T-helper 2 cell (primary cell): ENCODE measurements at places on chromosomes 2 and 18.

DNA sequence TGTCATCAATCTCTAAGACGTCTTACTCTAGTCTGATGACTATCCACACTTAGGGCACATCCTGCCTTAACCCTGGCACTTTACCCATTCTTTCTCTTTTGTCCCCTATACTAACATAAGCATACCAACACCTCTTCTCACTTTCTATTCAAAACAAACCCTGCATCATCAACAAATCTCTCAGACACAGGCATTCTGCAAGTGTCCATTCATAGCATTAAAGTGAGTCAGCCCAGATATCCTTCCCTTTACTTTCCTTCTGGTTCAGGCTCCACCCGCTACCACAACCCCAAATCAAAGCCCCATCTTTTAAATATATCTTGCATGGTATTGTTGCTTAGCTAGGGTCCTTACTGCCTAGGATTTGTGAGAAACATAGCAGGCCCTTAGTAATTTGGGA lies 3.8 kb downstream of the GRB14 start:
- DNase-seq = no peak

- DNase-seq = peak; percentile 18
These were observed 815 bp downstream of the GMCL1 start for GRCh38 chr2:69830045-69830905.

- no peak for DNase-seq
These were observed 601.8 kb upstream of the ID2 start for GRCh38 chr2:8080063-8080462.

DNA sequence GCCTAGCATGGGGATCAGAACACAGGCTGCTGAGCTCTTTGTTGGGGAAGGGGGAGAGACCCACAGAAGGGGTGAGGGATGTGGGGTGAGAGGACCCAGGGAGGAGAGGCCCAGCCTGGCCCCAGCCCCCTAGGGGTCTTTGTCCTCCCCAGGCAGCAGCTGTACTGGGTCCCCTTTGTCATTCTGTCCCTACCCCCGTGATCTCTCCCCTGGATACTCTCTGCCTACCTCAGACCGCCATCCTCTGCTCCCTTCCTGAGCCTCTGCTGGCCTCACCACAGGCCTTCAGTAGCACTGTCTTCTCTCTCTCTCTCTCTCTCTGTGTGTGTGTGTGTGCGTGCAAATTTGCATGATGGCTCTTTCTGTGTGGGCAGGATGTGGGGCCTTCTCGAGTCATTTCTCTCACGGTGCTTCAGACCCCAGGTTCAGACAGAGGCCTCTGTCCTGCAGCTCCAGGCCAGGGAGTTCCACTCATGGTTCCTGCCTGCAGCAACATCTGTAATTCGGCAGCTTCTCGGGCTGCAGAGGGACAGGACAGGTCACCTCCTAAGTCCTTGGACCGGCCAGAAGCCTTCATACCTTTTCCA lies 1.4 kb downstream of the PSD4 start:
- DNase-seq = no peak

- DNase-seq = no peak
These were observed 50.1 kb downstream of the CD226 start for GRCh38 chr18:69897397-69898108.

DNA sequence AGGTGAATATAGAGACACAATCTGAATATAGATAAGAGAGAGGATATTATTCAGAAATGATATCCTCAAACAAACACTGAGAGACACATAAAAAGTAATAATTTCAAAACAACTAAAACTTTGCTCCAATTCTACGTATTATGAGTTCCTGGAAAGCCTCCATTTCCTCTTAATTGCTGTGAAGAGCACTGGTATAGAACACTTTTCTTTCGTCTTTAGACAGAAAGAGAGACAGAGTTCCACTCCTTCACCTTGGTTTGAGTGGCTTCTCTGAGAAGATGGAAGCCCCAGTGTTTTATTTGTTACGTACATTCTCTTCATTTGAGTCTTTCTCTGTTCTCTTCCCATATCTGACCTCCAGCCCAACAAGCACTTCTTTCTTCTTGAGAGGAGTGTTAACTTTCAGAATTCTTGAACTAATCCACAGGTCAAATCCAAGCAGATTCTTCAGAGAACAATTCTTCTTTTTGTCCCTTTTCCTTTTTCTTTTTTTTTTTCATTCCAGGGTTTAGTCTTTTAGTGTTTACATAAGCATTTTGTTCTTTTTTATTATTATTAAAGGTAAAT lies 6.4 kb upstream of the PIK3C3 start:
- no peak for DNase-seq

DNA sequence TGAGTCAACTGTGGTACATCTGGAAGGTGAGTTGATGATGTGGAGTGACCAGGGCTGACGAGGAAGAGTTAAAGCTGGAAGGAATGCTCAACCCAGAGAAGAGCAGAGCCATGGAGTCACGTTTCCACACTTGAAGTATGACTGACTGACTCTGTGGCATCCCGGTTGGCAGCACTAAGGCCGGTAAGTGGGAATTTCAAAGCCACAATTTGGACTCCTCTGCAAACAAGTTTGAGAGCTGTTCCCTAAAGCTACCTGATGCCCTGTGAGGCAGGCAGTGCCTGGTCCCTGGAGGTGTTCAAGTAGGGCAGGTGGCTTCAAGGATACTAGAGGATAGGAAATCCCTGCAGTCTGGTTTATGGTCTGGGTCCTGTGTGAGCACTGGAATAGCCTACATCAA lies 69.3 kb upstream of the ITGB6 start:
- no peak for DNase-seq

GRCh38 chr2:7264791-7265190 lies 347.6 kb downstream of the RNF144A start:
- DNase-seq = no peak

- peak; percentile 68 for DNase-seq
These were observed 6.6 kb downstream of the NMUR1 start for GRCh38 chr2:231523451-231524285.

- DNase-seq = no peak
These were observed 16.8 kb upstream of the PAX3 start for GRCh38 chr2:222315443-222316121.

GRCh38 chr2:100647709-100648108 lies 84.9 kb downstream of the PDCL3 start:
- DNase-seq = no peak

DNA sequence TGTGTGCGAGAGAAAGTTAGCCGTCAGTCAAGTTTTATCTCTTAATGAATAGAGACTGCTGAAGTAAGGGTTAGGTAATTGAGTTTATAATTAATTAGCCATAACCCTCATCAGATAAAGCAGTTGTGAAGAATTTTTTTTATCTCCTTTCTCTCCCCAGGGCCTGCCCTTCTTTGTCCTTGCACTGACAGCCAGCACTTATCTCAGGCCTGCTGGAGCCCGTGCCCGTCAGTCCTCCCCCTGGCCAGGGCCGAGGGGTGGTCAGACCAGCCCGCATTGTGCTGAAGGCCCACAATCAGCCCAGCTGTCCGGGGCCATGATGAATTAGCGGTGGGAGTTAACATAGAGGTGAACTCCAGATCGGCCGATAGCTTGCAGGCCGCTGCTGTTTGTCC lies 315.7 kb downstream of the GBX2 start:
- no peak for DNase-seq

- no peak for DNase-seq
These were observed 69.4 kb upstream of the SMAD7 start for GRCh38 chr18:49020129-49020528.

- DNase-seq = no peak
These were observed 250.5 kb downstream of the TFCP2L1 start for GRCh38 chr2:121034551-121034950.

DNA sequence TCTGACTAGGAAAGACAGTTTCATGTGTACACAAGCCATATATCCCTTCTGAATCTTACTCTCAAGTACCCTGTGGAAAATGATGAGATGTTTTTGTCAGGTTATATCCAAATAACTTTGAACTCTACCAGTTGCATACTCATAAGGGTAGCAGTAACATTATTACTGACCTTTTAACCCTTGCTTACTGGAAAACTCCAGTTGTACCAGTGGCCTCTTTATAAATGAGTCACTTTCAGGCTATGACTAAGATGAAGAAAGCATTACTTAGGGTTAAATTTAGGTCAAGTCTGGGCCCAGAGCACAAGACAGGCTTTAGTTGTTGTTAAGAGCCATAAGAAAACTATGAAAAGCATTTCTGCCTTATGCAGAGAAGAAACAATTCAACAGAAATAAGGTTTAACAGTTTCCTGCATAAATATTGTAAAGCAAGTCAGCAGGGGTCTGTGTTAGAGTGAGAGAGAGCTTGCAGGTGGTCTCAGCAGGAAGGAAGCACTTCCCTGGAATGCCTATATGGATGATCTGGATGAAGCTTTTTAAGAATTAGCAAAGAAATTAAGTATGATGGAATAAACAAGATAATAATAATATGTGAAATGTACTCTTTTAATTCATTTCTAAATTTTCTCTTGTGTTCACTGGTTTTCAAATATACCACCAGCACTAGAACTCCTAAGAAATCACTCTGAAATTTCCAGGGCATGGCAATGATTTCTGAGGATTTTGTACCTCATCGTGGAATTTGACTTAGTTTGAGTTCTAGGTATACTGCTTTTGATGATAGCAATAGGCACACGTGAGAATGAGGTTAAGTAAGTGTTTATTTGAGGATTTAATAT lies 126.6 kb downstream of the UBE2E3 start:
- DNase-seq = no peak

DNA sequence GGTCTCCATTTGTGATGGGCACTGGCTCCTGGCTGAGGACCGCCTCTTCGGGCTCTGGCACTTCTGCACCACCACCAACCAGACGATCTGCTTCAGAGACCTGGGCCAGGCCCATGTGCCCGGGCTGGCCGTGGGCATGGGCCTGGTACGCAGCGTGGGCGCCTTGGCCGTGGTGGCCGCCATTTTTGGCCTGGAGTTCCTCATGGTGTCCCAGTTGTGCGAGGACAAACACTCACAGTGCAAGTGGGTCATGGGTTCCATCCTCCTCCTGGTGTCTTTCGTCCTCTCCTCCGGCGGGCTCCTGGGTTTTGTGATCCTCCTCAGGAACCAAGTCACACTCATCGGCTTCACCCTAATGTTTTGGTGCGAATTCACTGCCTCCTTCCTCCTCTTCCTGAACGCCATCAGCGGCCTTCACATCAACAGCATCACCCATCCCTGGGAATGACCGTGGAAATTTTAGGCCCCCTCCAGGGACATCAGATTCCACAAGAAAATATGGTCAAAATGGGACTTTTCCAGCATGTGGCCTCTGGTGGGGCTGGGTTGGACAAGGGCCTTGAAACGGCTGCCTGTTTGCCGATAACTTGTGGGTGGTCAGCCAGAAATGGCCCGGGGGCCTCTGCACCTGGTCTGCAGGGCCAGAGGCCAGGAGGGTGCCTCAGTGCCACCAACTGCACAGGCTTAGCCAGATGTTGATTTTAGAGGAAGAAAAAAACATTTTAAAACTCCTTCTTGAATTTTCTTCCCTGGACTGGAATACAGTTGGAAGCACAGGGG lies 5.5 kb downstream of the TMEM37 start:
- DNase-seq = no peak
